ENCODE measurements at places on chromosomes 12 and 14.

GRCh38 chr14:23877538-23878180, 75.9 kb upstream of the DHRS4 start:
- no peak for DNase-seq

DNA sequence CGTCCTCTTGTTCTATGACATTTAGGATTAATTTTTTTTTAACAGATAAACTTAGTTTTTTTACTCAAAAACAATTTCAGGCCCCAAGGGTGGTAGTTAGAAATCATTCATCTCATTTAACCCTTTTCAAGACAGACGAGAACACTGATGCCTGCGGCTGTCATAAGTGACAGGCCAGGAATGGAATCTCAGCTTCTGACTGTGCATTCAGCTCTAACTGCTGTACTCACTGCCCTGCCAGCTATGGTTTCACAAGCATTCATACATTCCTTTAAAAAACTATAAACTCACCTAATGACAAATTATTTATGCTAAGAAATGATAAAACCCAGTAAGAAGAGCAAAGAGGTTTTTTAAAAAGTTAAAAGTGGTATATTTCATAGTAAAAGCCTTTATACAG, 8.8 kb downstream of the DENND5B start:
- no peak for DNase-seq

DNA sequence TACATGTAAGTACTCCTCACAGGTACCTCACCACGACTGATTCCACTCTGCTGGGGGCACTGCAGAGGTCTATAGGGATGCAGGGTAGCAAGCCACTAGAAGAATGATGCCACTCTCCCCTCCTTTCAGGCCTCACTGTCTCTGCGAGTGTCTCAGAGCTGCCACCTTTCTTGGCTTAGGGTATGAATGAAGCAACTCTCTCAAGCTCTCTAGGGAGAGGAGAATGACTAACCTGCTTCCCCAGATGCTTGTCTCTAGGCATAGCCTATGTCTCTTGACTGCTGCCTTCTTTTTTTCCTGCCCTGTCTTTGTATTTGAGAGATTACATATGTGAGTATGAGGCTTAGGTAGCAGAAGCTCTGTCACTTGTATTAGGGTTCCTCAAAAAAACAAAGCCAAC, 566.5 kb upstream of the ATP2B1 start:
- DNase-seq = no peak

DNA sequence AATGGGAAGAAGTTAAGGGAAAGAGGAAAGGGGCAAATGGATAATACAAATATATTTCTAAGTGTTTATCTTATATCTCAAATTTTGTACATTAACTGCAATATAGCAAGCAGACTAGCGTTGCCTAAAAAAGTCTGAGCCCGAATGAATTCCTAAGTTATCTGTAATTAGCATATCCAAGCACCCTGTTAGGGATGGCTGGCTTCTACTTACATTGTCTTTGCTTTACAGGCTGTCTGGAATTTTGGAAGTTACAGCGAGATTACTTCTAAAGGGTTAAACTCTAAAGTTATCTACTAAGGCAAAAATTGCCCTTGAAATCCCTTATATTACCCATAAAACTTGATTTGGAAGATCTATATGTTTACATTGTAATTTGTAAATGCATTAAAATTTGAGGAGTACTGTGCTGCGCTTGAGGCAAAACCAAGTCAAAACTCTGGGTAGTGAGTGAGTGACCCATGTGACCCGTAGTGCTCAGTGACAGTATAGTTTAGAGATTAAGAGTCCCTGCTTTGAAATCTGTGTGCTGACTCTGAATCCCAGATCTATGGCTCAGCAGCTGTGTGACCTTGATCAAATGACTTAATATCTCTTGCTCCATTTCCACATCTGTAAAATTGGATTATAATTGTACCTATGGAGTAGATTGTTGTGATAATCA, 17.3 kb upstream of the LIN7A start:
- DNase-seq = no peak

DNA sequence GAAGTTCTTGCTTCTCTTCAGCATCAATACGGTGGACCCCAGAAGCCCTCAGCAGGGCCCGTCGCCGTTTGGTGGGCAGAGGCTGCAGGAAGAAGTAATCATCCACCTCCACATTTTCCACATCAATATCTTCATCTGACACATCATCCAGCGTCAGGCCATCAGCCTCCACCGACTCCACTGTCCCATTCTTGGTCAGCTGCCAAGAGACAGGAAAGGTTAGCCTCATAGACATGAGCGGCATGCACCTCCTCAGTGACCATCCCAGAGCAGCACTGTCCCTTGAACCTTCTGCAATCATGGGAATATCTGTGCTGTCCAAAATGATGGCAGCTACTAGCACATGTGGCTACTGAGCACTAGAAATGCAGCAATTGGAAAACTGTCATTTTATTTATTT, 15.6 kb downstream of the CSRNP2 start:
- DNase-seq = no peak

DNA sequence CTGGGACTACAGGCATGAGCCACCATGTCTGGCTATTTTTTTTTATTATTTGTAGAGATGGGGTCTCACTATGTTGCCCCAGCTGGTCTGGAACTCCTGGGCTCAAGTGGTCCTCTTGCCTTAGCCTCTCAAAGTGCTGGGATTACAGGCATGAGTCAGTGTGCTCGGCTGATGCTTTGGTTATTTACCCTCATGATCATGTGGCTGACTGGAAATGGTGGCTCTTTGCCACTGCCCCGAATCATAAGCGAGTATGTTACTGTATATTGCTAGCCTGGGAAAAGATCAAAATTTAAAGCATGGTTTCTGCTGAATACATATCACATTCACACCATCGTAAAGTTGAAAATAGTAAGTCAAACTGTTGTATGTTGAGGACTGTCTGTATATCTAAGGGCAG, 101.1 kb downstream of the RGS6 start:
- DNase-seq = peak; percentile 54

DNA sequence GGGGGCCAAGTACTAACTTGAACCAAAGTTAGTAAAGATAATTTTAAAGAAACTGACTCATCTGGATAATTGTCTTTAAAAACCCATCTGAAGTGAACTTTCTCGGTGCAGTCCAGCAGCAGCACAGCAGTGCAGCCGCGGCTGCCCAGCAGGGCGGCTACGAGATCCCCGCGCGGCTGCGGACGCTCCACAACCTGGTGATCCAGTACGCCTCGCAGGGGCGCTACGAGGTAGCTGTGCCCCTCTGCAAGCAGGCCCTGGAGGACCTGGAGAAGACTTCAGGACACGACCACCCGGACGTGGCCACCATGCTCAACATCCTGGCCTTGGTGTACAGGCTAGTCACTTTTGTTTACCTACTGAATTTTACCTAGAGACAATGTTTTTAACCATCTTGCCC, 33.6 kb downstream of the KLC1 start:
- DNase-seq = no peak

DNA sequence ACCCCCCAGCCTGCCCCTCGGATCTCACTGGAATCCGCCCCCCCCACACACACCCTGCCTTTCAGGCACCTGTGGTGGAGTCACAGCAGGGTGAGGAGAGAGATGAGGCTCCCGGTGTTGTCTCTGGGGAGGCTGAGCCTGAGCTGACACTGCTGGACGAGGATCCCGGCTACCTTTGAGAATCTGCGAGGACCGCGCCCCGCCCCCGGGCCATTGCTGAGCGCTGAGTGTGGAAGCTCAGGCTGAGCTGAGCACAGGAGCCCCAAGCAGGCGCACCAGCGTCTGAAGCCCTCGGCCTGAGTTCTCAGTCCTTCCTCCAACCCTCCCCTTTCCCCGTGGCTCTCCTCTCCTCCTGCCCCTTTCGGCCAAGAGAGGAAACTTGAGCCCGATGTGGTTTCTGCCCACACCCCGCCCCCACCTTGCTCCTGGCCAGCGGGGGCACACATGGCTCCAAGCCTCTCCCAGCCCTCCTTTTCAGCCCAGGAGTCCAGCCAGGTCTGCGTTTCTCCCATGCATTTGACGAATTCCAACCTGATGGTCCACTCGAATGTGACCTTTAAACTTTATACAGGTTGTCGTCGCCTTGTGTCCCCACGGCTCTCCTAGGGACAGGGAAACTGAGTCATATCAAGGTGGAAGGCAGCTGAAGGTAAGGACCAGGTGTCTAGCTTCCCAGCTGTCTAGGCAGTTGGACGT, at the start of gene NFE2:
Gene NFE2 (minus strand): TSS at position 284 of the 696 bp plus-strand sequence. CDS start 5,767 bp downstream, outside the sequence.
- no peak for DNase-seq

- no peak for DNase-seq
Observed at GRCh38 chr14:93977790-93978581, 1.6 kb upstream of the ASB2 start.
